ENCODE measurements at places on chromosomes 11 and 22. TPM values are rescaled to one million over a fixed set of nuclear protein-coding genes. Genes with fewer than 3 reads are reported as not detected.

KDM4E gene
- total RNA-seq, result 0.34 TPM

DNA sequence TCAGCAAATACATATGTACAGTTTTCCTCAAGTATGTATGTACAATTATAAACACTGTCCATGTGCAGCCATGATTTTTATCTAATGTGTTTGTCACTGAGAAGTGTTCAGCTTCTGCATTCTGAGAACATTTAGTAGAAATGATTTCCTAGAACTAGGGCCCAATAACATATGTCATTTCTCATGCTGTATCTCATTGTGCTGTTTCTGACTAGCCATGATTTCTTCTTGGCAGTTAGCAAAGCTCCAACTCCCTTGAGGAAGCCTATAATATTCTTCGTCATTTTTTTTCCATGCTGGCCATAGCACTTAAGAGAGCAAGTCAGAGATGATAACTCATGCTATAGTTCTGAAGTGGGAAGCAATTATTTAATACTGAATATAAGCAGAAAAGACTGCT is 187.8 kb downstream of the DDX10 start:
- ATAC-seq, result peak; percentile 79

- peak; percentile 97 for ATAC-seq
These were observed 816.9 kb upstream of the CCDC90B start for GRCh38 chr11:84103096-84103495.

DNA sequence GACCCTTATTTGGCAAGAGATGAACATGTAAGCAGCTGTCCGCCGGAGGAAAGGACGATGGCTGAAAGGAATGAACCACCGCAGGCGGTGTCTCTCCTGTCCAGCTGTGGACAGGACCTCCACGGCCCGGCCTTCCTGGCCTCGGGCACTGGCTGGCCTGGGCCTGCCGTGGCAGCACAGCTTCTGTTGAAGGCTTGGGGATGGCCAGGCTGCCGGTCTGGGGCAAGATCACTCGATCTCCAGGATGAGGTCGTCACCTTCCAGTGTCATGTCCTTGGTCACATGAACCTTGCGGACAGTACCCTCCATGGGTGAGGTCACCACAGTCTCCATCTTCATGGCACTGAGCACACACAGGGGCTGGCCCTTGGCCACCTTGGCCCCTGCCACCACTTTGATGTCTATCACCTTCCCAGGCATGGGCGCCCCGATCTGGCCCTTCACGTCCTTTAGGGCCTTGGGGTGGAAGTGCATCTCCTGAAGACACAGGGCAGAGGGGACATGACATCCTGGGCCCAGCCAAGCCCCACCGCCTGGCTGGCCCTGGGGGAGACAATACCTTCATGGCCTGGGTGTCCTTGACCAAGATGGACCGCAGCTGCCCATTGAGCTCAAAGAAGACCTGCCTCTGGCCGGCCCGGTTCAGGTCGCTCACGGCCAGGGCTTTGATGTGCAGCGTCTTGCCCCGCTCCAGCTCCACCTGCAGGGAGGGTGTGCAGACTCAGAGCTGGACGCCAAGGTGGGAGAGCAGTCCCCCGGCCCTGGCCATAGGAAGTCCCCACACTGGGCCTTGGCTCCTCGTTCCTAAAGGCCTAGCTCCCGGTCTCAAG is 5.6 kb downstream of the RCE1 start:
- ATAC-seq, result no peak

DNA sequence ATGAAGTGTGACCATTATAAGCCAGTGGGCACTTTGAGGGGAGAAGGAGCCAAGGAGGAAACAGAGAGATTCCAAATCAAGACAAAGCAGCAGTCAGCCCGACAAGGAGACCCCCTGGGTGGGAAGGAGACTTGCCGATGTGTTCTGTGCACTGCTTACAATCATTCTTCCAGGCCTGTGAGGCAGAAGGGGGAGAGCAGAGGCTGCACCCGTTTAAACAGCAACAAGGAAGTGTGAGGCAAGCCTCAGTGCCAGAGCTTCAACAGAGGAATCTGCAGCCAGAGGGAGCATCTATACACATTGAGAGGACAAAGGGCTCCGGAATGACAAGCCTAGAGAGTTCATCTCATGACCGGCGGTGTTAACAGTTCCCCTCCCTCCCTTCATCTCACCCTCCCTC is 121.1 kb downstream of the NXPE2 start:
- peak; percentile 89 for ATAC-seq

GRCh38 chr11:114366331-114367243 is 33.7 kb downstream of the C11orf71 start:
- ATAC-seq, result no peak

DNA sequence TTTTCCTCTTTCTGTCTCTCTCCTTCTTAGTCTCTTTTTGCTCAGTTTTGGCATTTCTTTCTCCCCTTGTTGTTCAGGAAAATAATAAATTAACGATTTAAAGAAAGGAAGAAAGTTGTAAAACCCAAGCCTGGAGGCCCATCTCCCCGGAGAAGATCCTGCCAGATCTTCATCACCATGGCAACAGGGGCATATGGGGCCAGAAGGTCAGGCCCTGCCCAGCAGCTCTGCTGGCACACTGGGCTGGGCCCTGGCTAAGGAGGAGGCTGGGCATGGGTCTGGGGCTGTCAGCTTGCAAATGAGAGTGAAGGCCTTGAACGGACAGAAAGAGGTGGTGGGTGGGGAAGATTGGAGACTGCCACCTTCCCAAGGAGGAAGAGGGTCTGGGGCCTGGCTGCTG is 2.8 kb downstream of the LRRC10B start:
- no peak for ATAC-seq

- ATAC-seq, result no peak
These were observed 75.3 kb downstream of the APIP start for GRCh38 chr11:34840736-34841386.

- ATAC-seq, result peak; percentile 69
These were observed 19.3 kb downstream of the GTPBP1 start for GRCh38 chr22:38724926-38725571.

DNA sequence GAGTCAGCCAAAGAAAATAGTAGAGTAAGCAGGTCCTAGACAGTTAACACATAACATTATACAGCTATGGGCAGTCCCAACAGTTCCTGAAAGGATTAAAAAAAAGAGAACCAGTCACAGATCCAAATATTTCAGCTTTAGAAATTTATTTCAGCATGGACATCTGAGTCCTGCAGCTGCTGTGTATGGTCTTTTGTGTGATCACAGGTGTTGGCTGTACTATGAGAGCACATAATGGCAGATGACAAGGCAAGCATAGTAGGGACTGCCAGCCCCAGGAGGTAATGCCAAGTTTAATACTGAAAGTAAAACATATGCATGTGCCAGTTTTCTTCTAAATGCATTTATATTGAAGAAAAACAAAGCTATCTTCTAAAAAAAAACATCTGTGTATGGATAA is 158.1 kb downstream of the GRIA4 start:
- ATAC-seq, result no peak

ZBED5 gene
- 24.6 TPM for total RNA-seq

IFTAP gene
- total RNA-seq, result 58.4 TPM

ART1 gene
- total RNA-seq, result not detected

MMP11 gene
- 6.4 TPM for total RNA-seq

GRCh38 chr11:78651923-78652842 is 77.5 kb upstream of the NARS2 start:
- peak; percentile 58 for ATAC-seq

DNA sequence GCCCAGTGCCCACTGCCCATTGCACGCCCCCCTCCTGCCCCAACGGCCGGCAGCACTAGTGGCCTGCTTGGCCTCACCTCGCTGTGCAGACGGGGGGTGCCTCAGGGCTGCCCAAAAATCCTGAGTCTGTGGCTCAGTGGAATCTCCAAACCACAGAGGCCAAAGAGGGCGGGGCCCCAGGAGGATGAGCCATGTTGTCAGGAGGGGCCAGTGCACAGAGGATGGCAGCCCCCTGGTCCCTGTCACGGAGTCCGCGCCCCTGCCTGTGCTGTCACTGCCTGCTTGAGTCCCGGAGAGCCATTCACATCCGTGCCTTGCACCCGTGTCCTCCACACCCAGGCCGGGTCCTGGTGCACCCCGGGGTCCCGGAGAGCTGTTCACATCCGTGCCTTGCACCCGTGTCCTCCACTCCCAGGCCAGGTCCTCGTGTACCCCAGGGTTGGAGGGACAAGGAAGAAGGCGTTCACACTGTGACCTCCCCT is 36.4 kb upstream of the MUC5AC start:
- no peak for ATAC-seq

- peak; percentile 87 for ATAC-seq
These were observed 22.4 kb upstream of the MYH9 start for GRCh38 chr22:36409911-36410756.

DNA sequence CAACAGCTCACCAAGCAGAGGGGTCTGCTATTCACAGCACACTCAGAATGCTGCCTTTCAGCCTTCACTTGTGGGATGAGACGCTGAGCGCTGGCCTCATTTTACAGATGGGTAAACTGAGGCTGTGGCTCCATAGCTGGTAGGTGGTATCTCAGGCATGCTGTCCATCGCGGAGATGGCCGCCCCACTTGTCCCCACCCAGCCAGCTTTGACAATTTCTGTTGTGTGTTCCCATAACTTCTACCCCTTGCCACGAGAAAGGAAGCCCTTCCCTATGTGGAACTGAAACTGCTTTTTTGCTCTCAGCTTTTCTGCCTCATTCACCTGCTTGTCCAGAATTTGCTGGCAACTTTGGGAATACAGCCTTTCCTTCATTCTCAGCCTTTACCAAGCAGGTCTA is 36.1 kb upstream of the NNMT start:
- ATAC-seq, result no peak

DNA sequence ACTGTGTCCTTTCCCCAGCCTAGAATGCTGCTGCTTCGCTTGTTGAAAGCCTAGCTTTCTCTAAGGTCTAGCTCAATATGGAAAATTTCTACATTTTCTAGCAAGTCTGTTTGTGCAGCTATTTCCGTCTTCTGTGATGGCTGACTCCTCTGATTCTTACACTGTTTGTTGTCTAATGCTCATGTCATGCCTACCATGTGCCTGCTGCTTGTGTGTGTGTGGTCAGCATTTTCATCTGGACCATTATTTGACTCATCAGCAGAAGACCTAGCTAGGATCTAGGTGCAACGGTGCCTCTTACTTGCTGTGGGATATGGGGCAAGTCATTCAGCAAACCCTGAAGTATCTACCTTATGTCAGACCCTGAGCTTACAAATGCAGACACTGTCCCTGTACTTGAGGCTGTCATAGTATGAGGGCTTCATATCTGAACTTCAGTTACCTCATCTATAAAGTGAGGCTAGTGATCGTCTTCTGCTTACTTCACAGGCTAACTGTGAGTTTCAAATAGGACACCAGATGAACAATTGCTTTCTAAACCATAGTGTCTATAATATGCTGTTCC is 86.5 kb upstream of the MYO18B start:
- no peak for ATAC-seq

GRCh38 chr11:72807792-72808191 is 6.4 kb upstream of the ATG16L2 start:
- ATAC-seq, result no peak

DNA sequence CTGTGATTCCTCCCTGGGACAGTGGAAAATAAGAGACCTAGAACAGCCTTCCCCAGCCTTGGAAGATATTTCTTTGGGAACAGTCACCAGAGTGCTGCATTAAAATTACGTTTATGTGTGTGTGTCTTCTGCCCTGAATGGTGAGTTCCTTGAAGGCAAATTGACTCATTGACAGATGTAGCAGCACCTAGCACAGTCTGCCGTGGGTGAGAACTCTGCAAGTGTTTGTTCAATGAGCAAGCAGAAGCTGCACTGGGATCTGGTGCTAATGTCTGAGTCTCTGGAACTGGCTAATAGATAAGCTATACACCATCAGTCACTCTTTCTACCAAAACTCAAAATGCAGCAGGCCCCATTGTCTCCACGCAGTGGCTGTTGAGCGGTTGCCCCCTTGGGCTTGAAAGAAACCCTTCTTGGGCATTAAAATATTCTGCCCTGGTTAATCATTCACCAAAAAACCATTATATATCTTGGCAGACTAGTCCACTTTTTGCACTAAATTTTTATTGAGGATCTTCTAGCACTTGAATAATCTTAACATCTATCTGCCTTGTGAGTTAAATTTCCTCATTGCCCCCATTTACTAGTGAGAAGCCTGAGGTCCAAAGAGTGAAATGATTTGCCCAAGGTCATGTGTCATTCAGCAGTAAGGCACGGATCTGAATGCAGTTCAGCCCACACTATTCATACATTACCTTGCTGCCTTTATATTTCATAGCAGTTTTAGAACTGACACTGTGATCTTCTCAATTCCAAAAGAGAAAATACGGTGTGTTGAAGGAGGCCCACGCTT is 87.8 kb upstream of the GALNT18 start:
- ATAC-seq, result no peak

GRCh38 chr11:95302211-95302610 is 71.2 kb upstream of the SESN3 start:
- no peak for ATAC-seq

DNA sequence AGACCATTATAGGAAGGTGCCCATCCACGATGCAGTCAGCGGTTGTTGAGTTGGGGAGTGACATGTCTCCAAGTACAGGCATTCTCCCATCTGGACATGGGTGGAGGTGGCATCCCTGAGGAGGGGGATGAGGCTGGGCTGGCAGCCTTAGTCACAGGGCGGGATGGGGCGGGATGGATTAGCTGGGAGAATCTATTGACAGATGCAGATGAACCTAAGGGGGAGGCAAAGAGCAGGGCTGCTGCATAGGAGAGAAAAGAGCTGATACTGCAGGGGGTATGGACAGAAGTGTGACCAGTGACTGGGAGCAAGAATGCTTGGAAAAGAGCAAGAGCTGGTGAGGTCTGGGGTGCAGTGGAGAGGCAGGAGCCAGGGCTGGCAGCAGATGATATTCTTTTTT is 42.7 kb downstream of the SCN3B start:
- peak; percentile 64 for ATAC-seq

TPP1 gene
- total RNA-seq, result 83.0 TPM

GRCh38 chr22:27853424-27853823 is 51.9 kb upstream of the MN1 start:
- ATAC-seq, result no peak

MS4A7 gene
- total RNA-seq, result not detected

GRCh38 chr11:100866453-100866852 is 179.4 kb downstream of the ARHGAP42 start:
- no peak for ATAC-seq

DNA sequence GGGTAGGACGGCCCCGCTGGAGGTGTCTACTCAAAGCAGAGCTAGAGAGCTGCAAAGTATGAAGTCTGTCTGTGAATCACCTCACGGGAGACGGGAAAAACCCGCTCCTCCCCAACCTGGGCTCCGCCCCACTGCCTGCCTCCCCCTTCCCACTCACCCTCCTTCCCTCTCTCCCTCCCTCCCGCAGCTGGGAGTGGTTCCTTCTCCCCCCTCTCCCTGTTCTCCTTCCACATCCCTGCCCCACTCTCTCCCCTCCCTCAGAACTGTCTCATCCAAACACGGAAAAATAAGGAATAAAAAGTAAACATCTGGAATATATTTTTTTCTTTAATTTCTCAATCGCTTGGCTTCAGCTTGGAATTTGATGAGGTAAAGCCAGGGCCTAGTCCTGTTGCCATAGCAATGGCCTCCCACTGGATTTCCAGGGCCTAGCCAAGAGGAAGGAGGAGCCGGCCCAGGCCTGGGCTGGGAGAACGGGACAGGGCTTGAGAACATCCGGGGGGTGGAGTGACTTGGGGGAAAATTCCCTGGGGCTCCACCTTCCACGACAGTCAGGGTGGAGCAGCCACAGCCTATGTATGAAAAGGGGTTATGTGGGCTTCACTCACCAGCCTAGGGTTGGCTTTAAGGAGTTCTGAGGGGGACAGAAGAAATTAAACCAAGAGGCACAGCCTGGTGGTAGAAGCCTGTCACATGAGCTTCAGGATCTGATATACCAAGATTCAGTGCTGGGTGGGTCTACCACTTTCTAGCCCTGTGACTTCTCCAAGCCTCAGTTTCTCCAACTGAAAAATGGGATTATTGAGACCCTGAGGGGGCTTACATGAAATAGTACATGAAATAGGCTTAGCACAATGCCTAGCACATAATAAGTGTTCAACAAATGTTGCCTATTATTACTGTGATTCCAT is 2.2 kb downstream of the TNKS1BP1 start:
- peak; percentile 45 for ATAC-seq

B4GALNT4 gene
- total RNA-seq, result 79.4 TPM

RFPL3 gene
- 0.24 TPM for total RNA-seq

Measured in motor neuron (in vitro differentiated cells).